ENCODE measurements at places on chromosomes 2 and 18.

DNA sequence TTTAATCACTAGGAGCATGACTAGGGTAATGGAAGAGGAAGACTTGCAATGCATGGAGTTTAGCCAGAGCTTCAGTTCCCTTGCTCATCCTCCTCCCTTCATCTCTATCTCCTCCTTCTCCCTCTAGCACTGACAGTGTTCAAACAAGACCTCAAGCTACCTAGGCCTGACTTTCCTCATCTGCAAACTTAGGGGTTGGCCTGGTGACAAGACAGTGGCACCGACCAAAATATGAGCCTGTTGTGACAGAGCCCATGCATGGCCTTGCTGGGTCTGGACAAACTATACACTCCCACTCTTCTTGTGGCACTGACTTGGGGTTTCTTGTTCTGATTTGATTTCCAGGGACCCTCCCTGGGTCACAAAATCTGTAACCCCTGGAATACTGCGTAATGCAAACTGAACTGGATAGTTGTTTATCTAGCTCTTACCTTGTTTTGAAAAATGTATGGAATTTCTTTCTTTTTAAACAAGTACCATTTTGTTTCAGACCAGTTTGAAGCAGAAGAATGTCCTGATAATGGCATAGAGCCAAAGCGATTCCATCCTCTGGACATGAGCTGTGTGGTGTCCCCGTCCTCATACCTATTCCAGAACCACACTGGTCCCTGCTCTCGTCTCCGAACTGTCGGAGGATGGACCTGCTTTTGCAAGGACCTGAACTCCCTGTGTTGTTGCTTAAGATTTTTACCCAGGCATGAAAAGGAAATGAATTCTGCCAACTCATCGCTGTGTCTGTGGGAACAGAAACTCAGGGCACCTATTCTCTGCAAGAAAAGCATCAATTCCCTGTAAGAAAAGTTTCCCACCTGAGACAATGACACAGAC lies 33.4 kb upstream of the PPP4R1 start:
- DNase-seq = no peak

DNA sequence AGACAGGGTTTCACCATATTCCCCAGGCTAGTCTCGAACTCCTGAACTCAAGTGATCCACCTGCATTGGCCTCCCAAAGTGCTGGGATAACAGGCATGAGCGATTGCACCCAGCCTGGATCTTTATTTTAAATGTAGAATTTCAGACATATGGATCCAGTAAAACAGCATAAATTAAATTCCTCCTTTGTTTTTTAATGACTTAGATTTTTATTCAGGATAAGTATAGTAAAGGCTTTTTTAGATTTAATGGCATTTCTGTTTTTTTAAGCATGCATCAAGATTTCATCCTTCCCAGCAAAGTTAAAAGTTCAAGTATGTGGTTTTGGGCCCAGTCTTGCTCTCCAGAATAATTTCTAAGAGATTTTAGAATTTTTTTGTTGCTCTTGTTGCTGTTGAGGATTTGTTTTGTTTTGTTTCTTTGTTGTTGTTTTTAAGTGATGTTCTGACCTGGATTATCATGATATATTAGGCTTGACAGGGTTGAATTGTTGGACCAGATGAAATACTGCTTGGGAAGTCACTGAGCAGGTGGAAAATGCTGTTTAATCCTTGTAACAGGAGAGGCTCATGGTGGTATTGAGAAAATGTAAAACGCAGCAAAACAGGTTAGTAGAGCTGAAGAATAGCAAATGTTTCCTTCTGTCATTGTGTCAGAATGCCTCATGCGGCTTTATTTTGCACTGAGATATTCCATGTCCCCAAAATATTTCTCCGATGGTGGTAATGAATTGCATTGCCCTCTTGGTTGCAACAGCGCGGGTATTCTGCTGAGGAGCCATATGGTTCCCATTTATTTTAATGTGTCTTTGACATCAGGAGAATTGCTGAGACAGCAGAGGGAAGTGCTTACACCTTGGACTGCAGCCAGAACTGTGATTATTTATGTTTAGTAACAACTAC lies 147.9 kb downstream of the GALNT3 start:
- DNase-seq = no peak

DNA sequence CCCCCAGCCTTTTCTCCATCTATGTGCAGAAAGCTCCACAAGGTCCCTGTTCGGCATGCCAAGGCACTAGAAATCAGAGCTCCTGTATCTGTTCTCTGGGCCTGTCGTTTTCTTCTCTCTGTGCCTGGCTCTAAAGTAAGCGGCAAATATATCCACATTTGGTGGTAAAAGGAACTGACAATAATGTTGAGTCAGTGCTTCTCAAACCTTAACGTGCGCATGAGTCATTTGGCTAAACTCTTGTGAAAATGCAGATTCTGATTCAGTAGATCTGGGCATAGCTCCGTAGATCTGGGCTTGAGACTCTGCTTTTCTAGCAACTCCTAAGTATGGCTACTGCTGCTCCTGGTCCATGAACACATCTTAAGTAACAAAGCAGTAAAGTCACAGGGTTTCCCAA lies 16.5 kb upstream of the ACSL3 start:
- no peak for DNase-seq

- peak; percentile 34 for DNase-seq
Observed at GRCh38 chr18:63578357-63578958, 8.7 kb upstream of the SERPINB13 start.

- no peak for DNase-seq
Observed at GRCh38 chr2:117812443-117812842, 2.0 kb upstream of the DDX18 start.

DNA sequence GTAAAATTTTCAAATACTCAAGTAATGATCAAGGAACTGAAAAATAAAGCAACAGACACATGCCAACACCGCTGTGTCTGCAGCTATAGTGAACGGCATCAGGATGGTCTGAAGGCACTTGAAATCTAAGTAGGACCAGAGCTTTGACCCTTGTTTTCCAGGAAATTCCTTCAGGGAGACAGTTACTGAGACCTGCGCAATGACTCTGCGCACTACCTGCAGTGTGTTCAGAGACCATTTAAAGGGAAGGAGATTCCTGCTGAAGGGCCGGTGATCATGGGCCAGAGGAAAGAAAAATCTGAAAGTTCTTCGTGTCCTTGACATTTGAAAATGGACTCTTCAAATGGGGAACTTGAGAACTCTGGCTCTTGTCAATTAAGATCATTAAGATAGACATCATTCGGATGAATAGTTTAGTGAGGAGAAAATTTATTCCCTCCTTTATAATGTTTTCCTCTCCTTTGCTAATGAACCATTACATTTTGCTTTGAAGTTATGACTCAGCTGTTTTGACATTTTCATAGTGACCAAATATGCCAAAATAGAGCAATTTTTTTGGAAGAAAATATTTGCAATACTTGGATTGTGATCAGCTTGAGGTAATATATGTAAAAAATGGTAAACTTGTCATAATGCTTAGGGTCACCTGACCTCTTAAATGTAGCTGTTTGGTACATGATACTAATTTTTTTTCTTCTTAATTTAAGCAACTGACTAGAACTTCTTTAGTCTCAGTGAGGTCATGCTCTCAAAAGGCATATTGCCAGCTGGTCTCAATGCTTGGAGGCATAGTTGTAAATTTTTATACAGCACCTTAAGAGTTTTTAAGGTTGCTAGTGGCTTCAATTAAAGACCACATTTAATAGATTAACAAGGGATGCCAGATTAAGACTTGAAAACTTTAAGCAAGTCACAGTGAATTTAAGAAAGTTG lies 329.3 kb downstream of the ARHGAP15 start:
- DNase-seq = no peak

DNA sequence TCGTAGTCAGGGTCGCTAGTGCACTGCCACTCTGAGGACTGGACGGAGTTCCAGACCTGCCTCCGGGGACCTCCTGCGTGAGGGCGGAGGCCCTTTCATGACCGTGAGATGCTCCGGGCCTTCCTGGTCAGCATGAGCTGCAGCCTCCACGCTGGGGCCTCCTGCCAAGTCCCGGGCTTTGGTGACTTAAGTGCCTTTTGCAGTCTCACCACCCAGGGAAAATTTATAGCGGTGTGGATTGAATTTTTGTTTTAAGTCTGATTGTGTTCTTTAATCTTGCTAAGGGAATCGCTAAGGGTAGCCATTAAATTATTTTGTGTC lies 33.6 kb downstream of the CHRNA1 start:
- no peak for DNase-seq

GRCh38 chr2:239378918-239379640 lies 21.7 kb downstream of the HDAC4 start:
- DNase-seq = no peak

GRCh38 chr2:212777020-212777491 lies 238.5 kb upstream of the ERBB4 start:
- no peak for DNase-seq

GRCh38 chr2:231601356-231602229 lies 8.9 kb downstream of the TEX44 start:
- DNase-seq = peak; percentile 93

- no peak for DNase-seq
Observed at GRCh38 chr2:51335087-51336058, 303.4 kb upstream of the NRXN1 start.
